ENCODE measurements at places on chromosomes 2 and 18.
A peak's percentile ranks its signal among the peaks of the same experiment; 100 is the strongest.

DNA sequence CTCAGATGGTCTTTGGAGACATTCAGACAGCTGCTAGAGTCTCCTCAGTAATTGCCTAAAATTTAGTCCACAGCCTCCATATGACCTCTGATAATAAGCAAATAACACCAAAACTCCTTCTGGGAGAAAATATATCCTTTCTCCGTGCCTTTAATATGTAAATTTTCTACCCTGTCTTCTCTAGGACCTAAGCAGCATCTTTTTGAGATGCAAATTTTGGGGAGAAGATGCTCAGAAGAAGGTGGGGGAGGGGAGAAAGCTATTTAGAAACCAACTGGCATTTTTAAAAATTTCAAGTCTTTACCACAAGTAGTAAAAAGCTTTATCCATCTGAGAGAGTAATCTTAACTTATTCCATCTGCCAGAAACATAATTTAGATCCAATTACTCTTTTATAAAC, 120.4 kb upstream of the MSH6 start:
- no peak for DNase-seq

- DNase-seq, result no peak
Measured at GRCh38 chr2:224101820-224102630, 62.9 kb upstream of the SERPINE2 start.

- DNase-seq, result no peak
Measured at GRCh38 chr2:65922030-65922429, 489.6 kb upstream of the SPRED2 start.

DNA sequence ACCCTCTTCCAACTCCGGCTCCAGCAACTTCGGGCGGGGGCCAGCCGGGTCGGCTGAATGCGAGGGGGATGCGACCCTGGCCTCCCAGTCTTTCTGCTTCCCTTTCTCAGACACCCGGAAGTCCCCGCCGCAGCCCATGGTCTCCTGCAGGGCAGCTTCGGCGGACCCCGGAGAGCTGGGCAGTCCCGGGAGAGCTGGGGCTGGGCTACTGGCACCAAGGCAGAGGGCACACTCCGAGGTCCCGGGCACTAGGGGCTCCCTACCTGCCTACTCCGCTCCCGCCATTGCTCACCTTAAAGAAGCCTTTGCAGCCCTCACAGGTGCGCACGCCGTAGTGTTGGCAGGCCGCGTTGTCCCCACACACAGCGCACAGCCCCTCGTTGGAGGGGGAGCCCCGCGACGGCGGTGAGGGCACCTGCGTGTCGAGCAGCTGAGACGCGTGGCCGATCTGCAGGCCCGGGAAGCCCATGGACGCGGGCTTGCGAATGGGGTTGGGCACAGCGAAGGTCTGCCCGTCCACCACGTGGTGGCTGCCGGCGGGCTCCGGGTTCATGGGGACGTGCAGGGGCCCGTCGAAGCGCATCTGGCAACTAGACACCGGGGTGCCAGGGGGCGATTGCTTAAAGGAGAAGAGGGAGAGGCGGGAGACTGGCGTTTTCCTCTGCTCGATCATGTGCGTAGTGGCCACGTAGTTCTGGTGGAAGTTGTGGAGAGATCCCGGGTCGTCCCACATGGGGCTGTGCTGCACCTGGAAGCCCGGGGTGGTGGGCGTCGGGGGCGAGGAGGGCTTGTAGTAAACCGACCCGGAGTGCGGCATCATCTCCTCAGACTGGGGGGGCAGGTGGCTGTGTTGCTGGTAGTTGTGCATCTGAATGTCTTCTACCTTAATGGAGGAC, 3.2 kb downstream of the NR4A2 start:
- DNase-seq, result no peak

DNA sequence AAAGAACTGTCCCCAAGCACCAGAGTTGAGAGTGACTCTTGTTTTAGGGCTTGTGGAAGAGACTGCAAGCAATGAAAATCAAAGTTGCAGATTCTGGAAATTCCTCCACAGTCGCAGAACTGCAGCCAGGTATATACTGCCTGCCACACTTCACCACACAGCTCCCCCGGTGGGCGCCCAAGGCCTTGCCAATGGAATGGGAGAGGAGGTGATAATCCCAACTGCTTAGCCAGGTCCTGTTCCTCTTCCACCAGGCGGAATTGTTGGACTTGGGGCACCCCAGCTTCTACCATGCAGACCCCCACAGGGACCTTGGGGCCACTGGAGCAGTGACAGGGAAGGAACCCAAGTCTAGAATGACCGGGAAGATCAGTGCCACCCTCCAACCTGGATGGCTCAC, 4.8 kb upstream of the PDIA6 start:
- DNase-seq, result no peak

DNA sequence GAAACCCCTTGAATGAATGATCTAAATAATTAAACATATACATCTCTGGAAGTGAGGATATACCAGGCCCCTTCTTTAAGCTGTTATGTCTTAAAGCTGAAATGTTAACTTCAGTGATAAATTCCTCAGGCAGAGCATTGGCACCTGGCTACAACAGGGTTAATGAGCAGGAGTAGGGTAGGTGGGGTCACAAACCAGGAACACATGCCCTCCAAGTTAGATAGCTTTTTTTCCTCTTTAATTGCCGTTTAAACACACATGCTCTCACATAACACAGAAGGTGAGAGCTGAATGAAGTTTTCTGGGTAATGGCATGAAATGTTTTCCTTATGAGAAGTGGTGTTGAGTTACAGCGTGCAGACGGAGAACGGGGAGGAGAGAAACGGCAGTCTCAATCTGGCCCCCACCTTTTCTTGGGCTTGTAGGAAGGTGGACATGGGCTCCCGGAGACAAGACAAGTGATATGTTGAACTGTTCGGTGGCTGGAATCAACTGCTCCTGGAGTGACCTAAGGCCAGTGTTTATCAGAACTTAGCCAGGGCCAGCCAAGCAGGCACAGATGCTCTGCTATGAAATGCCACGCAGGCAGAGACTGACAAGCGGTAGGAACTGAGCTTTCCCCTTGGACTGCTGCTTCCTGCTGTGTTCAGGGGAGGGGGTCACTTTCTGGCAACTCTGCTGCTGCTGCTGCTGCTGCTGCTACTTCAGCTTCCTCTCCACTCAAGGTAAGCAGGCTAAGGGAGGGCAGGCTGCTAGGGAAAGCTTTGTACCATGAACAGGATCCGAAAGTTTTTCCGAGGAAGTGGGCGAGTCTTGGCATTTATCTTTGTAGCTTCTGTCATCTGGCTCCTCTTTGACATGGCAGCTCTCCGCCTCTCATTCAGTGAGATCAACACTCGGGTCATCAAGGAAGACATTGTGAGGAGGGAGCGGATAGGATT, at the start of gene GALNT5:
Gene GALNT5, plus strand, starts transcription at position 394 of the 941 bp plus-strand sequence. Its CDS starts 378 bp downstream, at position 772.
- peak; percentile 27 for DNase-seq

GRCh38 chr2:54569745-54570301, 113.7 kb downstream of the SPTBN1 start:
- DNase-seq, result no peak

DNA sequence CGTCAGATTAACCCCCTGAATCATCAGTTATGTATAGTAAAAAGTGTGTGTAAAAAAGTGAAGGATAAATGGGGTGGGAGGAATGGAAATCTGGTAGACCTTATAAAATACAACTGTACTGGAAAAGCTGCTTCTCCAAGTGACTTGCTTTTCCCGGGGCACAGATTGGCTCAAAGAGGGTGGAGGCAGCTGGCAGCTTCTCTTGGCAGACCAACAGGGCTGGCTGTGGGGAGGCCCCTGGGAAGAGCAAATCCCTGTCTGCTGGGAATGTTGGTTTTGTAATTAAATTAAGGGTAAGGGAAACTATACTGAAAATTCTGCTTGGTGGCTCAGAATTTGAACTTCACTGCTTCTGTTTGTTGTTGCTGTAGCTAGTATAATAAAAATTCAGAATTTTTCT, 154.2 kb upstream of the DLX2 start:
- DNase-seq, result no peak

DNA sequence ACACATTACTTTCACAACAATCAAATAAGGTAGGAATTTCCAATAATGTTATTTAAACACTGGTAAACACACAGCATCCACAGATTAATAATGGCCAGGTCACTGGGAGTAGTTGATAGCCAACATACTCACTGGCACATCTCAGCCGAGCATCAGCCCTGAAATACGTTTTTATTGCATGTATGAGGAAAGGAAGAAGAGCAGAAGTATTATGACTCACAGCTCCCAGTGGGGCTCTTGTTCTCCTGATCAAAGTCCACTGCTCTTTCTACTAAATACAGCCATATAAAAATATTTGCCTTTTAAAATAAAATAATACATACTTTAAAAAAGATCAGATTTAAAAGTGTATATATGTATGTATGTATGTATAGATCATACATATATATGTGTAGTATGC, 999.6 kb downstream of the SUCLG1 start:
- no peak for DNase-seq

DNA sequence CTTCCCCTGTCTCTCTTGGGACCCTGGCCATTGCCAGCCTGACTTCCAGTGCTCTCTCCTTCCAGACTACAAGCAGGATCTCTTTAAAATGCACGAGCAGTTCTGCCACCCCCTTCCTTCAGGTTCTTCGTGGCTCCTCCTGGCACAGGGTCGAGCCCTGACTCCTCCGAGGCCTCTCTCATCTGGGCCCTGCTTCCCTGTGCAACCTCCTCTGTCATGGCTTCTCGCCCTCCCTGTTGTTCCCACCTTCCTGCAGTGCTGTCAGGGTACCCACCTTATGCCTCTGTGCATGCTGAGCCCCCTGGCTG, 56.7 kb upstream of the RPL31 start:
- DNase-seq, result no peak

GRCh38 chr2:239824046-239824694, 201.0 kb downstream of the NDUFA10 start:
- DNase-seq, result no peak

GRCh38 chr2:195477248-195477995, 179.6 kb upstream of the SLC39A10 start:
- DNase-seq, result no peak

- no peak for DNase-seq
Measured at GRCh38 chr2:75792146-75792545, 81.4 kb upstream of the GCFC2 start.

- DNase-seq, result no peak
Measured at GRCh38 chr2:26172871-26173775, at the start of gene GAREM2. Gene GAREM2 (plus strand): TSS chr2:26173088. CDS start chr2:26173221, 133 bp downstream.

DNA sequence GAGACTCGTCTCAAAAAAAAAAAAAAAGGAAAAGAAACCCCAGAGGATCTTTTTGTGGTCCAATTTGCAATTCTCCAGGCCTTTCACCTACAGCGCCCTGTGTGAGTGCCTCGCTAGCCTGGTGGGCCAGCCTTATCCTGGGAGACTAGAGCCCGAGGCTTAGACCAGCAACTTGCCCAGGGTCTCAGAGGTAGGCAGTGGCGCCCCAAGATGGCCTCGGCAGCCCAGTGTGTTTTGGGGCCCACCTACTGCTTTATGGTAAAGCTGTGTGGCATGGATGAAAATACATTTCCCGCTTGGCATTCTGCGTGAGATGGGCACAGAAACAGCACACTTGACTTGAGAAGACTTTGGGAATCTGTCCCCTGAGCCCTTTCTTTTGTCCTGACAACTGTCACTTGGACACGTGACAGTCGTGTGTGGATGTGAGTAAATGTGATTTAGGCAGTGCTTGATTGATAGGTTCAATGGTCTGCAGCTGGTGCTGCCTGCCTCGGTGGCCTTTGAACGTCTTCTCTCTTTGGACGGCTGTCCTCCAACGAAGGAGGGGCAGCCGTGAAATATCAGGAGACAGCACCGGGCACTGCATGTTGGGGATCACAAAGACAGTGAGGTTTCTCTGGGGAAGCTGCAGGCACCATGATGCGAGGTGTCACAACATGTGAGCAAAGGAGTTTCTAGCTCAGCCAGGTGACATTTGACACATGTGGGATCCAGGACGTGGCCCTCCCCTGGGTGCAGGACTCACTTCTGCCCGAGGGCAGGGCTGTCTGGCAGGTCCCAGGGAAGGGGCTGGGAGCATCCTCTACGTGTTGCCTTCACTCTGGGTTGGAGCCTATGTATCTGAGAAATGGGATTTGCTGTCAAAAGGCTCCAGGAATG, 209.5 kb upstream of the TWIST2 start:
- no peak for DNase-seq

DNA sequence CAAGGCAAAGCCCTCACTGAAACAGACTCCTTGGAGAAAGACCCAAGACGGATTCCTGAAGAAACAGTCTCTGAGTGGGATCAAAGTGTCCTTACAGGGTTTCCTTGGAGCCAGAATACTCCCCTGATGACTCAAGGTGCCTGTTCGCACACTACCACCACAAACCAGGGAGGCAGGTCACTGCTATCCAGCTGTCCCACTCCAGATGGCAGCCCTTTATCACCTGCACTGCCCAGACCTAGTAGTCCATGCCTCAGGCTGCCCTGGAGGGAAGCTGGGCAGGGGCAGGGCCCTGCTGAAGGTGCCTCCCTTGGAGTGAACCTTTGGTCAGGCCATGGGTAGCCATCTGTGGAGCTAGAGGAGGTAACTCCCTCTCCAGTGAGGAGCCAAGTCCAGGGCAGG, 34.1 kb downstream of the TRABD2A start:
- no peak for DNase-seq

DNA sequence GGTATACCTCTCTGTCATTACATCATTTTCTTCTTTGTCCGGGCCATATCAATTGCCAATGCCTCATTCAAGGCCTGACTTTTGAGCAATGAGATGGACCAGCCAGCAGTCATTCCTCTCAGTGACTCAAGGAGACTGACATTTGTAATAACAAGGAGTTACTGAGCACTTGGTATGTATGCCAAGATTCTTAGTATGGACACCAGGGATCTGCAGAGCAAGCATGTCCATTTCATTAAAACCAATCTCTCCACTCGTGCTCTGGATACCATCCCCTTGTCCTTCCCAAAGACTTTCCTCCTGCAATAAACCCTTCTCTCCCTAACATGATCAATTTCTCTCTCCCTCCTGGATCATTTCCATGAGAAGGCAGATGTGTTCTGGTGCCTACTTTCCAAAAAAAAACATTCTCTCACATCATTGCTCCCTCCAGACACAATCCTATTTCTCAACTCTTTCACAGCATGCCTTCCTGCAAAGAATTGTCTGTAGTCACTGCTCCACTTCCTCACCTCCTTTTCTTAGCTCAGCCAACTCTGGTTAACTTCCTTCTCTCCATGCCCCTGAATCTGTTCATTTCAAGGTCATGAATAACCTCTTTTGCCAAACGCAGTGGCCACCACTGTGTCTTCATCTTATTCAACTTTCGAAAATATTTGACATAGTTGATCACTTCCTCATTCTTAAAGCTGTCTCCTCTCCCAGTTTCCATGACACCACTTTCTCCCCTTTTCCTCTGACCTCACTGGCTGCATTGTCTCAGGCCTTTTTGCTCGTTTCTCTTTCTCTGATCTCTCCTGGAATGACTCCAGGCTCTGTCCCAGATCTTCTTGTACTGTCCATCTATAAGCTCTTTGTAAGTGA, 102.8 kb upstream of the CYP1B1 start:
- no peak for DNase-seq

Data from NCI-H510A treated with DMSO at 0.1 percent for 48 hours (cell line).